ENCODE measurements at places on chromosomes 7 and 10. TPM values are rescaled to one million over a fixed set of nuclear protein-coding genes. Genes with fewer than 3 reads are reported as not detected.

GRCh38 chr10:84158061-84158460, 15.5 kb upstream of the GPR15LG start:
- no peak overlapping the region for H3K4me3 ChIP-seq
- peaks cover 10% of the 10 kb centered on the region for H3K27me3 ChIP-seq
- peaks cover 19% of the 10 kb centered on the region for H3K36me3 ChIP-seq
- no peak for DNase-seq
- peaks cover 11% of the 10 kb centered on the region for H3K4me1 ChIP-seq

DNA sequence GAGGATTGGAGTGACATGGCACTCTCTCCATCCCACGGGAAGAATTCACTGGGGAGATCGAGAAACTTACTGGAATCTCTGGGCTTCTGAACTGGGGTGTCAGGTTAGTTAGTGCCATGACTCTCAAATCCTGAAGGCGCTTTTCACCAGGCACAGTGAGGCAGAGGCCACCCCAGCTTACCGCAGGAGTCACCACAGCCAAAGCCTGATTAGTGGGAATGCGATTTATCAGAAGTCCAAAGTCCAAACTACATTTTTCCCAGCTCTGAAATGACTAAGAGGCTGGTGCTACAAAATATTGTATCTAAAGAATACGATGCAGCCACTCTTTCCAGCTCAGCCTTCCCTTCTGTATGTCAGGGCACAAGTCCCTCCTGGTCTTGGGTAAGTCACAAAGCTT, 334.8 kb upstream of the SHH start:
- H3K36me3 ChIP-seq = no peaks in the 10 kb centered on the region
- no peak overlapping the region for H3K27ac ChIP-seq
- H3K4me1 ChIP-seq = no peaks in the 10 kb centered on the region
- DNase-seq = no peak

DNA sequence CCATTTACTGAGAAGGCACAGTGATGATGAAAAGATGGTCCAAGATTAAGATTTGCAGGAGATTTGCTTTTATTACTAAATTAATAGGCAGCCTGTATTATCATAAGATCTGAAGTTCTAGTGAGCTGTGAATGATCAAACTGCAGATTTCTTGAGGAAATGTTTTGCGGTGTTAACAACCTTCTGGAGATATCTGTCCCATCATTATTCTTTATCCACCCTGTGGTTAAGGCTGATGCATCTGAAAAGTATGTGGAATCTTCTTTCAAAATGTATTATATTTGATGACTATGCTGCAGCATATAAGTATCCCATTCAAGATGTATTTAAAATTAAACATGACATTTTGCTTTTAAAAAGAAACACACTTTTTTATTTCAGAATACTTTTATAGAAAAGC, 150.3 kb downstream of the POLR1F start:
- no peaks in the 10 kb centered on the region for H3K27me3 ChIP-seq
- H3K4me3 ChIP-seq = no peak overlapping the region
- no peaks in the 10 kb centered on the region for H3K4me1 ChIP-seq
- no peak overlapping the region for H3K27ac ChIP-seq
- H3K36me3 ChIP-seq = no peaks in the 10 kb centered on the region

DNA sequence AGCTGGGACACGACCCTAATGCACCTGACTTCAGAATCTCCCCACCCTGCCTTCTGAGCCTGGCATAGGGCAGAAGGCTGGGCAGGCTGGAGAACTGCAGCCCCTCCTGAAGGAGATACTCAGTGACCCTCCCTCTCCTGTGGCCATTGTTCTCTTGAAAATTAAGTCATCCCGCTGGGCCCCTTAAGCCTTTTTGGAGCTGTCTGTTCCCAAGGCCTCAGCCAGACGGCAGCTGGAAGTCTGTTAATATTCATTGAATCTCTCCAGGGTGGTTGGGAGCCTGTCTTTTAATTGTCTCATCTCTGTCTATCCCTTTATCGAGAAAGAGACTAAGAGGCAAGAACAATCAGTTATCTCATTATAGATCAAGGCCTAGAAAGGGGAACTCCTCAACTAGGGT, 118.1 kb upstream of the PCBD1 start:
- H3K36me3 ChIP-seq = no peaks in the 10 kb centered on the region
- H3K4me1 ChIP-seq = no peaks in the 10 kb centered on the region
- no peak overlapping the region for H3K27ac ChIP-seq
- H3K27me3 ChIP-seq = peaks cover 3% of the 10 kb centered on the region
- no peak overlapping the region for H3K4me3 ChIP-seq

- H3K36me3 ChIP-seq = no peaks in the 10 kb centered on the region
- H3K4me3 ChIP-seq = no peak overlapping the region
- no peaks in the 10 kb centered on the region for H3K27me3 ChIP-seq
- no peaks in the 10 kb centered on the region for H3K4me1 ChIP-seq
These were observed 252.8 kb downstream of the TRIL start for GRCh38 chr7:28705350-28705749.

DNA sequence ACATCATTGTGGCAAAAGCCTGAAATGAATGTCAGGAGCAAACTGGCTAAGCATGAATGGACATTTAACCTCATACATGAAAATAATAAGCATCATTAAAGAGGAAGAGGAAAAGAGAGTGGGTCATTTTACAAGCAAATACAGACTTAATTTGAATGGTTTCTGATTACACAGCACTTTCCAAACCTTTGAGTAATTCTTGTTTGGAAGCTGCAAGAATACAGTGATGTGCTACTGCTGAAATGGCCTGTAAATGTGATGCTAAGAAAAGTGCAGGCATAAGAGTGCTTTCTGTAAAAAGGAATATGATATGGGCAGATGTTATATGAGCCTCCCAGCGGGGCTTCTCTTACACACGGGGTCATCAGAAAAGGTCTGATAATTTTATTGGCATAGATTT, 30.2 kb downstream of the TAS2R16 start:
- H3K36me3 ChIP-seq = no peaks in the 10 kb centered on the region
- no peaks in the 10 kb centered on the region for H3K27me3 ChIP-seq
- no peak for DNase-seq

DNA sequence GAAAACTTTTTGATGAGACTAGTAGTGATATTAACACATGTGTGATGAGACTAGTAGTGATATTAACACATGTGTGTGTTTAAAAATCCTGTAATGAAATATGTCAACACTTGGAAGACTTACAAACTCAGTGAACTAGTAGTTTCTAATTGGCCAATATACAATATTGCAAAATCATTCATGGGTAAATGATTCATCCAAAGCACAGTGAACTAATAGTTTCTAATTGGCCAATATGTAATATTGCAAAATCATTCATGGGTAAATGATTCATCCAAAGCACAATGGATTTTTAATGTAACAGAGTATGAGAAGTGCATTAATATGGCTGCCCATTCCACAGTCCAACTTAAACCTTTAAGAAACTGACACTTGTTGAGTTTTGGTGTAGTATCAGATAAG, 77.8 kb downstream of the ATAD1 start:
- H3K27me3 ChIP-seq = peaks cover 11% of the 10 kb centered on the region
- no peak overlapping the region for H3K27ac ChIP-seq
- H3K36me3 ChIP-seq = no peaks in the 10 kb centered on the region
- no peak for DNase-seq

GRCh38 chr7:108201766-108202165, 71.6 kb upstream of the LAMB4 start:
- no peak overlapping the region for H3K4me3 ChIP-seq
- H3K27me3 ChIP-seq = peaks cover 11% of the 10 kb centered on the region
- H3K27ac ChIP-seq = no peak overlapping the region
- H3K36me3 ChIP-seq = no peaks in the 10 kb centered on the region

- no peak overlapping the region for H3K4me3 ChIP-seq
- H3K36me3 ChIP-seq = no peaks in the 10 kb centered on the region
- no peak for DNase-seq
- no peaks in the 10 kb centered on the region for H3K27me3 ChIP-seq
- no peak overlapping the region for H3K27ac ChIP-seq
- no peaks in the 10 kb centered on the region for H3K4me1 ChIP-seq
These were observed 627.0 kb downstream of the ACTR3B start for GRCh38 chr7:153386556-153386955.

GRCh38 chr7:88664630-88665233, 94.8 kb upstream of the ZNF804B start:
- H3K4me3 ChIP-seq = no peak overlapping the region
- no peak overlapping the region for H3K27ac ChIP-seq
- no peaks in the 10 kb centered on the region for H3K36me3 ChIP-seq
- no peaks in the 10 kb centered on the region for H3K4me1 ChIP-seq
- H3K27me3 ChIP-seq = no peaks in the 10 kb centered on the region

DNA sequence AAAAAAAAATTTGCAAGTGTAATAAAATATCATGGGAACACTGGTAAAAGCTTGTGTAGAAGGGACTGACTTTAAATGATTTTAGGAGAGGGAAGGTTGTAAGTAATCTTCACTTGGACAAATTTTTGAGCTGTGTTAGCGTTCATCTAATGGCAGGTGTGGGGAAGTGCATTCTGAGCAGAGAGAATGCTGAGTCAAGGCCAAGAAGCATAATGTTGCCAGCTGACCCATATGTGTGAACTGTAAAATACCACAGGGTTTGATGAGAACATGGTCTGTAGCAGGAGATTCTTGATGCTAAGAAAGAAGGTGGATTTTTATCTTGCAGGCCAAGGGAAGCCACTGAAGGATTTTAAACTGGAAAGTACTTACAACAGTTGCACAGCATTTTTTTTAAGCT, 98.2 kb upstream of the ZNF32 start:
- no peaks in the 10 kb centered on the region for H3K36me3 ChIP-seq
- no peak overlapping the region for H3K4me3 ChIP-seq
- no peaks in the 10 kb centered on the region for H3K27me3 ChIP-seq
- DNase-seq = no peak
- H3K27ac ChIP-seq = no peak overlapping the region
- no peaks in the 10 kb centered on the region for H3K4me1 ChIP-seq

GRCh38 chr10:17682236-17682946, 38.4 kb downstream of the STAM start:
- no peak for DNase-seq
- H3K36me3 ChIP-seq = peaks cover 60% of the 10 kb centered on the region
- peaks cover 64% of the 10 kb centered on the region for H3K4me1 ChIP-seq
- no peak overlapping the region for H3K4me3 ChIP-seq

DNA sequence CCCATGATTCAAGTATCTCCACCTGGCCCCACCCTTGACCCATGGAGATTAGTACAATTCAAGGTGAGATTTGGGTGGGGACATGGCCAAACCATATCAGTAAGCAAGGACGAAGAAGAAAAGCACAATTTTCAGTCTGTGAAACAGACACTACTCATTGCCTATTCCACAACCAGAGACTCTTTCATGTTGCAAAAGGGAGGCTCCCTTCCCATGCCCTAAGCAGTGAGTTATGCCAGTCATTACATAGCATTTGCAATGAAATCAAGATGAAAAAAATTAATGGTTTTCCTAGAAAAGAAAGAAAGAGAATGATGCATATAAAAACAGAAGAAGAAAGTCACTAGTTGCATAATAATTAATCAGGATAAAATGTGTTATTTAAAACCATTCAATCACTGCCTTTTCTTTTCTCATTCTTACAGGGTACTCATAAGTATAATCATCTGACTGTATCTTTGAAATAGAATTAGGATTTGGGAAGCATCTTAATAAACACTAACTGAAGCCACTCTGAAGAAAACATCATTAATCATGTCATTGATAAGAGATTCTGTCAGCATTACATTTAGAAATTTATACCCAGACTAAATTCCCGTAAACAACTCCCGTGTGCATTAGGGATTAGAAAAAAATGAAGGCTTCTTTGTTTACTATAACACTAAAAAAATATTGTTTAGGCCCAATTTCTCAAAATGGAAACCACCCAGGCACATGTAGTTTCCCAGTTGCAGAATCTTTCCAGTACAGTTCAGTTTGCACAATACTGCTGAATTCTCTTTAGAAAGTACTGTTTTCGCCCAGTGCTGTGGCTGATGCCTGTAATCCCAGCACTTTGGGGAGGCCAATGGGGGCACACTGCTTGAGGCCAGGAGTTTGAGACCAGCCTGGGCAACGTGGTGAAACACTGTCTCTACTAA, 9.1 kb downstream of the PRPS1L1 start:
- no peaks in the 10 kb centered on the region for H3K4me1 ChIP-seq
- H3K36me3 ChIP-seq = no peaks in the 10 kb centered on the region
- peaks cover 9% of the 10 kb centered on the region for H3K27me3 ChIP-seq
- no peak overlapping the region for H3K27ac ChIP-seq
- H3K4me3 ChIP-seq = no peak overlapping the region

DNA sequence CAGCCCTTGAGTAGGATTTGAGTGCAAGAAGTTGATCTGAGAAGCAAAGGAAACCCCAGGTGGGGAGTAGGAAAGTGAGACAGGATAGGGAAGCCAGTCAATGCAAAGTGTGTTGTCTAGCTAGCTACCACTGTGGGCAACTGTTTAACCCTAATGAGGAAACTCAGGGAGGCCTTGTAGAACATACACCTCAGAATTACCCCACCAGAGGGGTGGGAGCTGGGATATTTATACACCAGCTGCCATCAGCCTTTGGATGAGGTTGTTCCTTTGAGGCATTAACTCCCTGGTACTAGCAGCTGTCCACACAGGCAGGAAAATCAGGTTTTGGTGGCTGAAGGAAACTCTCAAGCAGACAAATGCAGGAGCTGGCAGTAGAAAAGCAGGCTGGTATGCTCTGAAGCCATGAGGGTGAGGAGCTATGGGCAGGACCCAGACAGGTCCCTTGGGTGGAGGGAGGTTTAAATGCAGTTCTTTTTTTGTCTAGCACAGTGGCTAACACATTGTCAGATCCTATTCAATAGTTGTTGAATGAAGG, 60.1 kb upstream of the ARID5B start:
- H3K36me3 ChIP-seq = no peaks in the 10 kb centered on the region
- peaks cover 16% of the 10 kb centered on the region for H3K4me1 ChIP-seq
- no peaks in the 10 kb centered on the region for H3K27me3 ChIP-seq
- H3K4me3 ChIP-seq = no peak overlapping the region
- no peak for DNase-seq

PARD3 gene
- 0.18 TPM for total RNA-seq

GRCh38 chr10:43314626-43315495, 48.0 kb upstream of the RASGEF1A start:
- no peak for DNase-seq
- H3K4me3 ChIP-seq = no peak overlapping the region
- no peaks in the 10 kb centered on the region for H3K36me3 ChIP-seq
- no peak overlapping the region for H3K27ac ChIP-seq
- peaks cover 22% of the 10 kb centered on the region for H3K4me1 ChIP-seq

CARD11 gene
- 163 TPM for total RNA-seq

GRCh38 chr7:130943336-130943901, 209.4 kb upstream of the KLF14 start:
- peaks cover 88% of the 10 kb centered on the region for H3K36me3 ChIP-seq
- peak overlapping the region; percentile 80 for H3K4me3 ChIP-seq
- peaks cover 92% of the 10 kb centered on the region for H3K4me1 ChIP-seq

GRCh38 chr7:131995324-131995723, 438.9 kb upstream of the PODXL start:
- no peak overlapping the region for H3K4me3 ChIP-seq
- H3K27ac ChIP-seq = no peak overlapping the region
- DNase-seq = no peak
- no peaks in the 10 kb centered on the region for H3K36me3 ChIP-seq
- H3K27me3 ChIP-seq = no peaks in the 10 kb centered on the region

GRCh38 chr7:30159698-30160143, 24.9 kb downstream of the MTURN start:
- H3K27ac ChIP-seq = no peak overlapping the region
- H3K36me3 ChIP-seq = no peaks in the 10 kb centered on the region
- H3K27me3 ChIP-seq = no peaks in the 10 kb centered on the region
- H3K4me1 ChIP-seq = peaks cover 49% of the 10 kb centered on the region
- DNase-seq = peak; percentile 24
